Activated CD4-positive, alpha-beta T cell treated with anti-CD3 and anti-CD28 coated beads, Interleukin-2, amount 50 U/mL, for 24 hours (primary cell): ENCODE measurements at places on chromosomes 11 and 22.

- no peak for DNase-seq
These were observed 29.3 kb downstream of the TUG1 start for GRCh38 chr22:30998329-30998728.

DNA sequence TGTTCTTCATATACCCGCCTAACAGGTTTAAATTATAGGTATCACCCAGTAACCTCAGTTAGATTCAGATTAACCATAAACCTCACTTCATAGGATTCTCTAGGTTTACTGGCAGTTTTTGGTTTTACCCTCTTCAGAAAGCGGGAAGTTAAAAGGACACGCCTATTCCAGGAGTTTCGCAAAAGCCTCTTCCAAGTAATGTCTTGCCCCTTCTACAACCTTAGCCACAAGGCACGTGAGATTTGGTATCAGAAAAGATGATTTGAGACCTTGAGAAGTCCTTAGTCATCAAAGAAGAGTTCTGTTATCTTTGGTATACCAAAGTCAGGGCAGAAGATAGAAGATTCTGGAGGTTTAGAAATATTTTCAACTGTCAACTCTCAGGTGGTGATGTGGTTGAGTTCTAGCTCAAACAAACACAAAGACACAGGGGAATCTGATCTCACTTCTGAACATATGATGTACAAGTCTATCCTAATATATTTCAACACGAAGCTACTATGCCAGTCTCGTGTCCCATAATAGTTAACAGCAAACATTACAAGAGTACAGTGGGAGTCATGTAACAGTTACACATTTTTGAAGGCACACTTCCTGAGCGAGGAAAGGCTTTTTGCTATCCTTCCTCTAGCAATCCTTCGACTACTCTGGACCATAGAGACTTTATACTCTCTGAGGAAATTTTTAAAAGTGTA, 103.5 kb downstream of the USP35 start:
- DNase-seq: no peak

- no peak for DNase-seq
These were observed 133.0 kb downstream of the ATG16L2 start for GRCh38 chr11:72947229-72947628.

DNA sequence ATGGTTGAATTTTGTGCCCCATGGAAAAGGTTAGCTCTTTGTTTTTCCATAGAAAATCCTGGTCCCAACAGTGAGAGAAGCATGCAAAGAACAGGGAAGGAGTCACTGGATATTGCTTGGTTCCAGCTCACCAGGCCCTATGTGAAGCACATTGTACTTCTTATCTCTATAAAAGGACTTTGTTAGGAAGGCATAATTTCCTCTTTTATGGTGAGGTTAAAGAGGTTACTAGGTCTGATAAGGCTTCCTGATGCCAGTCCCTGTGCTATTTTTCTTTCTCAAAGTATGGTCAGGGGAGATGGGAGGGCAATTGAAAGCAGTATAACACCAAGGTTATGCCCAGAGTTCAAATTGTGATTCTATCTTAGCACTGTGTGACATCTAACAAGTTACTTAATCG, 162.6 kb downstream of the KIF18A start:
- no peak for DNase-seq

GRCh38 chr11:66316849-66317251, at the start of gene CD248:
Gene CD248 (minus strand): TSS chr11:66317044. CDS start chr11:66317027, 17 bp downstream.
- no peak for DNase-seq

GRCh38 chr11:13160806-13161205, 116.8 kb upstream of the BMAL1 start:
- DNase-seq: no peak

- DNase-seq: no peak
These were observed 257.3 kb upstream of the ISX start for GRCh38 chr22:34808618-34809017.

DNA sequence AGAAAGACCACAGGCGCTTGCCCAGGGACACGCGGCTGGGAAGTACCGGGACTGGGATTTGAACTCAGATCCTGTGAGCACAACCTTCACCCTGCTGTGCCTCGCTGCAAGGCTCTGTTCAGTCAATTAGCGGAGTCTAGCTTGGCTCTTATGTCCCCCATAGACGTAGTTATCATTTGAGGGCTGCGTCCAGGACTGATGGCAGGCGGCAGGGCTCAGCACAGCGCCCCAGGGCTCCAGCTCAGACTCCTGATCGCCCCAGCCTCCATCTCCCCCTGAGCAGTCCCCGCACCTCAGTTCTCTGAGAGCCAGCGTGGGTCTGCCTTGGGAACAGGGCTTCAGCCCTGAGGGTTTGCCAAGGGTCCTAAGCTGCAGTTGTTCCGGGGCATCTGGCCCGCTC, 19.8 kb downstream of the MRGPRG start:
- no peak for DNase-seq

DNA sequence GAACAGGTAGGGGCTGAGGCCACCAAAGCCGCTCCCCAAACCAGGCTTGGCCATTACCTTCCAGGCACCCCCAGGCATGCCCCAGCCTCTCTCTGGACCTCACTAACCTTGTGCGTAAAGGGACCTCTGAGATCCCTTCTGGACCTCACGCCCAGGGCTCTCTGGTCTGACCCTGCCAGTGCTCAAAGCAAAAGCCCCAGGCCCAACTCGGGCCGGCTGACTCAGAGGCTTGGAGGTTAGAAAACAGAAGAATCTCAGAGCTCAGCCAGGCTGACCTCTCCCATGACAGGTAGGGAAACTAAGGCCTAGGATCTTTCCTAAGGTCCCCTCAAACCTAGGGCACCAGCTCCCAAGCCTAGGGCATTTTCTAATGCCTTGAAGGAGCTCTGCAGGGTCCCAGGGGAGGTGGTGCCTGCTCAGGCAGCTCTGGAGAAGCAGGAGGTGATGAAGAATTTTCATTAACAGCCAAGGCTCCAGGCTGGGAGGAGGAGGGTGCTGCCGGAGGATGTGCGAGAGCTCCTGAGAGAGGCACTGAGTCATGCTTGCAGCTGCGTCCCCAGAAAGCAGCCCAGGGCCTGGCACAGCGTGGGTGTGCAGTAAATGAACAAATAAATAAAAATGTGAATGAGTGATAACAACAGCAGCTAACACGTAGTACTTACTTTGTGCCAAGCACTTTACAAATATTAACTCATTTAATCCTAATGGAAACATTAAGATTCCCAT, 25.6 kb downstream of the ARRB1 start:
- DNase-seq: peak; percentile 57

GRCh38 chr11:86243396-86243795, 1.2 kb upstream of the EED start:
- no peak for DNase-seq

DNA sequence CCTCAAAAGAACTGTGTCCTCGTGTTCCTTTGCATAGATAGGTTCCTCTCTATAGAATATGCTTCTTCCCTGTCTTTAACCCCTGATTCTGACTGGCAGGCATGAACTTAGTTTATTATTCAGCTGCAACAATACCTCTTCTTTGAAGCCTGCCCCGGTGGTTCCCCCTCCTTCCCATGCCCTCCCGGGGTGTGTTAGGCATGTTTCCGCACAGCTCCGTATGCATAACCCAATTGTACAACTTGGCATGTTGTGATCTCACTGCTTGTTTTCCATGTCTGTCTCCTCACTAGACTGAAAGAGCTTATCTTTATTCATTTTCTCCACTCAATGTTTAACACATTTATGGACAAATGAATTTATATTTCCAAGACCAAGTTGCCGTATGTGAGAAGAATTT, 72.6 kb downstream of the DEPDC5 start:
- no peak for DNase-seq

DNA sequence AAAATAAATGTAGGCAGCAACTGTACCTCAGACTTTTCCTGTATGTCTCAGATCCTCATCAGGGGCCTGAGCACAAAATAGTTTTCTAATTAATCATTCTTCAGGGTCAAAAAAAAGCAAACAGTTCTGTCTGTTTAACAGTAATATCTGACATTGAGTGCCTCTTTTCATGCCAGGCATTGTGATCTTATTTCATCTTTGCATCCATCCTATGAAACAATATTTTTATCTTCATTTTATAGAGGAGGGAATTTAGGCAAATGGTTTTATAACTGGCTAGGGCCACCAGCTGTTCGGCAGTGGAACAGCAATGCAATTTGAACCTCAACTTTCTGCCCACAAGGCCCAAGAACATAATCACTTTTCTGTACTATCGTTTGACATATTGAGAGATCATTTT, 145.6 kb downstream of the WNT7B start:
- no peak for DNase-seq

DNA sequence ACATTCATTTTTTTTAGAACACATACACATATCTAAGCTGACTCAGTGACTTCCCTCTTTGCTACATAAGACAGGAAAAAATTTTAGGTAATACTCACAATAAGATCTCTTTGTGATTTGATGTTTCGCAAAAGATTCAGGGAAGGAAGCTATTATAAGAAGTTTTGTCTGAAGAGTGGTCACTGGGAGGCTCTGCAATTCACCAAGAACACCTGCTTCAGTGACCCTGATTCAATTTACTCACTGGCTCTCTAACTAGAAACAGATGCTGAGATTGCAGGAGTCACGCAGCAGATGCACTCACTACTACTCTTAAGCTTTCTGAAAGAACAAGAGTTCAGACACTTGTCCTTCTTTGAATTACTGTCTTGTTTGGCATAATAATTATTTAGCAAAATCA, 193.6 kb upstream of the DDI1 start:
- no peak for DNase-seq

DNA sequence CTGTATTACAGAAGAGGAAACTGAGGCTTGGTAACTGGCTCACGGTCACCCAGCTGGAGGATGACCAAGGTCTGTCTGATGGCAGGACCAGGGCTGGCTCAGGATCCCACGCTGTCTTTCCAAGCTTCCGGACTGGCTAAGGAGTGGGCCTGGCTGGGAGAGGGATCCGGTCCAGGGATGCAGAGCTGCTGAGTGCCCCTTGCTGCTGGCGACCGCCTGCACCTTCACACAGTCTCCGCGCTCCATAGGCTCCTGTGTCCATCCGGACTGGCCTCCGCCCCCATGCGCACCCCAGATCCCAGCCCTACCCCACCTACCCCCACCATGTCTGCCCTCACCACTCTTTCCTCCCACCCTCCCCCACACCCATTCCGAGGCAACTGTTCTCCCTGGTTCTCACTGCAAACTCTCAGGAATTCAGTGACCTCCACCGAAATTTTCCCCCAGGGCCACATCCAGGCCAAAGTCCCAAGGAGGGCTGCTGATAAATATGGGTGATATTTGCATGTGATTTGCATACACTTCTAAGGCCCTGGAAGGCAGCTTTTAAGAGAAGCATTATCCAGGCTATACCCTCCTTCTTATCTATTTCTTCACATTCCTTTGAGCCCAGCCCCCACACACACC, 48.5 kb upstream of the SLC35C1 start:
- DNase-seq: no peak

DNA sequence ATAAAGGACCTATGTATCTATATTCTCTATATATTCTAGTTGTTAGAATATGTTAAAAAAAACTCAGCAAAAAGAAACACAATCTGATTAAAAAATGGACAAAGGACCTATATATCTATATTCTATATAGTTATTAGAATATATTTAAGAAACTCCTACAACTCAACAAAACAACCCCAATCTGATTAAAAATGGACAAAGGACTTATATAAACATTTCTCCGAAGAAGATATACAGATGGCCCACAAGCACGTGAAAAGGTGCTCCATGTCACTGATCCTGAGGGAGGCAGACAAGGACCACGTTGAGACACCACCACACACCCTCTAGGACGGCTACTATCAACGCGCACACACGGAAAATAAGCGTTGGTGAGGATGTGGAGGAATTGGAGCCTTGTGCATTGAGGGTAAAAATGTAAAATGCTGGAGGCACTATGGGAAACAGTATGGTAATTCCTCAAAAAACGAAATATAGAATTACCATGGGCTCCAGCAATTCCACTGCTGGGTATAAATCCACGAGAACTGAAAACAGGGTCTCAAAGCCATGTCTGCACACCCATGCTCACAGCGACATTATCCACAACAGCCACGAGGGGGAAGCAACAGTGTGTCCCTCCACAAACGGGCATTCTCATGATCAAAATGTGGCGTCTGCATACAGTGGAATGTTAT, 22.7 kb downstream of the YPEL1 start:
- DNase-seq: peak; percentile 40

DNA sequence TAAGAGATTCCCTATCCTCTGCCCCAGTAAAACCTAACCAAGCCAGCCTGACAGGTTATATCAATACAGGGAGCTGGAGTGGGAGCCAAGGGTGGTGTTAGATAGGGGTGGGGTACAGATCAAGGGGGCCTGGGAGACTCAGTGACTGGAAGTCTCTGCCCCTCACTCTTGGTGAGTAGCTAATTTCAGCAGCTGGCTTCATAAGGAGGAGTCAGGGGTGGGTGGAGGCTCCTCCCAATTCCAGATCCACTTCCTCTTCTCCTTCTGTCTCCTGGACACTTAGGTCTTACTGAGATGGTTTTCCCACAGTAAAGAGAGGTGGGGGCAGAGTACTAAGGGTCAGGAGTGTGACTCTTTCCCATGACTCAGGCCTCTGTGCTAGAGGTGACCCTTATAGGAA, 1.1 kb upstream of the VSIG2 start:
- DNase-seq: no peak

DNA sequence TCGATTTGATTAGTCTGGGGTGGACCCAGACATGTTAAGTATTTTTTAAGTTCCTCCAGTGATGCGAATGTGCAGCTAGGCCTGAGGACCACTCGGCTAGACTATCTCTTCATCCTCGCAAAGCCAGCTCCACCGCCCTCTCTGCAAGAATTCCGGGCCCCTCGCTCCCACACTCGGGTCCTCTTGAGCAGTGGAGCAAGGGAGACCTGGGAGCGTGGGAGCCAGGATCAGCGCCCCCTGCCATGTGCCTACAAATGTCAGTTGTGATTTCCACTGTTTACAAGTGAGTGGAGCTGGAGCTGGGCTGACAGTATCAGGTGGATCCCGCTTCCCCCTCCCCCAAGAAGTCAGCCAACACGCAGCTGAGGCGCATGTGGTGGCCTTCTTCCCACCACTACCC, 6.7 kb downstream of the B3GNT6 start:
- no peak for DNase-seq

DNA sequence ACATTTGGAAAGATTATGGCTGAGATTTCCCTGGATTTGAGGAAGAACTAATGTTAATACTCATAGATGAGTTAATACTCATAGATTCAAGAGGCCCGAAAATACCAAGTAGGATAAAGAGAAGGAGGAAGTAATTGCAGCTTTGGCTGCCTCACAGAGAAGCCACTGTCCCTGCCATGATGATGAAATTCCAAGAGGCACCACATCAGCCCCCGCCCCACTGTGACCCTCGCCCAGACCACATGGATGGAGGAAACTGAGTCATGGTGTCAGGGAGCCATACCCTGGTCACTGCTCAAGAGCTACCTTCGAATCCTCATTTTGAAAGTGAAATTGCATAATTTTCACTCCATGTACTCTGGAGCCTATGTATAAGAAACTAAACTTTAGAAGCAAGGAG, 92.9 kb upstream of the SLC22A12 start:
- DNase-seq: no peak

GRCh38 chr11:8168485-8169257, at the start of gene RIC3:
Gene RIC3 (minus strand): TSS chr11:8169025. CDS start chr11:8168989, 36 bp downstream.
- DNase-seq: peak; percentile 23

DNA sequence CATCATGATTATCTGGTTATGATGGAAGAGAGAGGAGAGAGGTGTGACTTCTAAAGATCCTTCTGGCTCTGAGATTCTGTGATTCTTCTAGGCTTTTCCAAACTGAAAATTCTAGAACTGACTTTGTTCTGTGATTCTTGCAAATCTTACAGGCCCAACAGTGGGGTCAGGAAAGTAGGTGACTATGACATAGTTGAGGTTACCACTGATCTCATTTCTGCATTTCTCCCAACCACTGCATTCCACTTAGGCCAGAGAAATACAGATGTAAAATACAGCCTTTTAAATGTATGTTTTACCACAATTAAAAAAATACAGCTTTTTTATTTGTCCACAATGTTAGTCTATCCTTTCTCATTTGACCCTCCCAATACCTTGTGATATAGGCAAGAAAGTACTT, 83.7 kb downstream of the STIM1 start:
- DNase-seq: no peak
